ENCODE measurements at places on chromosomes 2 and 18.

- DNase-seq: no peak
These were observed 94.9 kb downstream of the SLC4A3 start for GRCh38 chr2:219722276-219722879.

GRCh38 chr2:20049637-20050036 lies 1.8 kb downstream of the LAPTM4A start:
- DNase-seq: no peak

DNA sequence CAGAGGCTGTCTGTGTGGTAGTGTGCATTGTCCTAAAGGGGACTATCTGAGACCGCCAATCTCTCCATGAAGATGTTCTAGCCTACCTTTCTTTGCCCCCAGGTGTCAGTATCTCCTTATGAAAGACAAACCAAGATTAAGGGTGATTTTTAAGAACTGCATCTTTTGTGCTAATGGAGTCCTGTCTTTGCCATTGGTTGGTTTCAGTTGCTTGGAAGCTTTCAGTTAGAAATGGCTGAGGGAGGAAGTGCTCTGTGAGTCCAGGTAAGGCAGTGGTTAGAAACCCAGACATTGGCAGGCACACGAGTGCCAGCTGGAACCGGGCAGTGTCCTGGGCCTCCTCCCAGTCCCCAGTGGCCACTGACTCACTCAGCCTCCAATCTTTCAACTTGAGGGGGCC lies 111.3 kb downstream of the DOCK10 start:
- DNase-seq: no peak

DNA sequence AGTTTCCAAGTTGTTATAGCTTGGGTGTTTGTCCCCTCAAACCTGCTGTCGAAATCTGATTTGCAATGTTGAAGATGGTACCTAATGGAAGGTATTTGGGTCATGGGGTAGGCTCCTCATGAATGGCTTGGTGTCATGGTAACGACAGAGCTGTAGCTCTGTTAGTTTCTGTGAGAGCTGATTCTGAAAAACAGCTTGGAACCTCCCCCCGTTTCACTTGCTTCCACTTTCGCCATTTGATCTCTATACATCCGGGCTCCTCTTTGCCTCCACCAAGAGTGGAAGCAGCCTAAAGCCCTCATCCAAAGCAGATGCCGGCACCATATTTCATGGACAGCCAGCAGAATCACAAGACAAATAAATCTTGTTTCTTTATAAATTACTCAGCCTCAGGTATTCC lies 1035.1 kb upstream of the SLC39A10 start:
- DNase-seq: no peak

DNA sequence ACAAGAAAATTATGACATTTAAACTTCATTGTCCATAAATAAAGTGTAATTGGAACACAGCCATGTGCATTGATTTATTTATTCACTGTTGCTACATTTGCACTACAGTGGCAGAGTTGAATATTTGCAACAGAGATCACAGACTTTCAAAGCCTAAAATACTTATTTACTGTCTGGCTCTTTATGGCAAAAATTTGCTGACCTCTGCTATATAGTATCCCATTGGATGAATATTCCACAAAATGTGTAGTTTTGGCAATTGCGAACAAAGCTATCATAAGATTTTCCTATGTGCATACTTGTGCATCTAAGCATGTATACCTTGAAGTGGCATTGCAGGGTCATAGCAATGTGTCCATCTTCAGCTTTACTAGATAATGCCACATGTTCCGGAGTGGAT lies 32.1 kb downstream of the CCDC85A start:
- no peak for DNase-seq

DNA sequence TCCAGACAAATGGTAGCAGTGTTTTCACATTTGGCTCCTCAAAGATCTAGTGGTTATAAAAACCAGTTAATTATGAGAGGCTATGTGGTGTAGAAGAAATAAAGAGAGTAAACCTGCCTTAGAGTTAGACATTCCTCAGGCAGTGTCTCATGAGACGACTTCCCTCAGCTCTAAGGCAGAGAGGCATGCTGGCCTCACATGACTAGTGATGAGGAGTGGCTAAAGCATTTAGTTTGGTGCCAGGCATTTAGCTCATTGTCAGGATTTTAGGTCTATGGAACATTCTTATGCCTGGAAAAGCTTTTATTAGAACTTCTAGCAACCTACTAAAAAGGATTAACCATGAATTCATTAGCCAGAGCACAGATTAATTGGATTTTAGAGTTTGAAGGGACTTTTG lies 90.3 kb downstream of the RPRM start:
- DNase-seq: no peak

DNA sequence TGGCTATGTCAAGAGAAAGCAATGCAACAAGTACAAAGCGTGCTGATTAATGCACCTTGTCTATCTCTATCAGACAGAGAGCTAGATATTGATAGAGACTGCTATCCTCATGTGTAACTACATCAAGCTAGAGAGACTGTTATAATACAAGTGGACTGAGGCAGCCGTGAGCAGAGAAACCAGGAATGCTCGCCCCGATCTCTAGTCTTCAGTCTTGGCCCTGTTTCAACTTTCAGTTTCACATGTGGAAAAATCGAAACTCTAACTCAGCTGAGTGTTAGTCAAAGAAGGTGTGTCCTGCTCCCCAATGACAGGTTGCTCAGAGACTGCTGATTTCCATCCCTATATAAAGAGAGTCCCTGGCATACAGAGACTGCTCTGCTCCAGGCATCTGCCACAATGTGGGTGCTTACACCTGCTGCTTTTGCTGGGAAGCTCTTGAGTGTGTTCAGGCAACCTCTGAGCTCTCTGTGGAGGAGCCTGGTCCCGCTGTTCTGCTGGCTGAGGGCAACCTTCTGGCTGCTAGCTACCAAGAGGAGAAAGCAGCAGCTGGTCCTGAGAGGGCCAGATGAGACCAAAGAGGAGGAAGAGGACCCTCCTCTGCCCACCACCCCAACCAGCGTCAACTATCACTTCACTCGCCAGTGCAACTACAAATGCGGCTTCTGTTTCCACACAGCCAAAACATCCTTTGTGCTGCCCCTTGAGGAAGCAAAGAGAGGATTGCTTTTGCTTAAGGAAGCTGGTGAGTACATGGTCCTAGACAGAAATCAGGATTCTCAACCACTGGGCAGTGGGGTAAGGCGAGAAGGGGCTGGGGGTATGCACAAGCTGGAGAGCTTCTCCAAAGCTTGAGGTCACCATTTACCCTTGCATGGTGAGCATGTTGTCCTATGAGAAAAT lies at the start of gene RSAD2:
RSAD2 (plus strand) TSS at position 376 of the 903 bp plus-strand sequence; CDS start at position 400, 24 bp downstream.
- DNase-seq: peak; percentile 16

GRCh38 chr18:79819064-79819967 lies 21.6 kb downstream of the KCNG2 start:
- no peak for DNase-seq

GRCh38 chr2:129780316-129781270 lies 198.9 kb upstream of the RAB6C start:
- no peak for DNase-seq

DNA sequence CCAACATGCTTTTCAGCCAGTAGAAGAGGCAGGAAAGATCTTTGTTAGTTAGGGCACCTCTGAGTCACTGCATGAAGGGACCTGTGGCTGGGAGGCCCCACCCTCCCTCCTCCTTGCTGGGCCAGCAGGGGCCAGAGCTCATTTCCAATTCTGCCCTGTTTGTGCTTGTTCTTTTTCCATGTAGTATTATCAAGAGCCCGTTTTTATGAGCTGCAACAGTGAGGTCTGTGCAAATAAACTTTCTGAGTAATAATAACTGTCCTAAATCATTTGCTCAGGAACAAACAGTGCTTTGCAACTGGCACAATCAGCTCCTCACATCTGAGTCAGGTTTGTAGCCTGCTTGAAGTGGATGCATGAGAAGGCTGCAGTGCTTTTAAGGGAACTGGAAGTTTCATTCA lies 128.0 kb downstream of the ARL4C start:
- DNase-seq: no peak

GRCh38 chr2:17188721-17189120 lies 329.5 kb downstream of the RAD51AP2 start:
- DNase-seq: no peak

GRCh38 chr18:78447211-78447610 lies 532.4 kb upstream of the SALL3 start:
- DNase-seq: no peak

- peak; percentile 14 for DNase-seq
These were observed 66.3 kb upstream of the TCF7L1 start for GRCh38 chr2:85066874-85067351.

- DNase-seq: no peak
These were observed 30.0 kb upstream of the CFAP36 start for GRCh38 chr2:55489467-55490062.

- no peak for DNase-seq
These were observed 79.8 kb downstream of the DTNA start for GRCh38 chr18:34789768-34790344.

DNA sequence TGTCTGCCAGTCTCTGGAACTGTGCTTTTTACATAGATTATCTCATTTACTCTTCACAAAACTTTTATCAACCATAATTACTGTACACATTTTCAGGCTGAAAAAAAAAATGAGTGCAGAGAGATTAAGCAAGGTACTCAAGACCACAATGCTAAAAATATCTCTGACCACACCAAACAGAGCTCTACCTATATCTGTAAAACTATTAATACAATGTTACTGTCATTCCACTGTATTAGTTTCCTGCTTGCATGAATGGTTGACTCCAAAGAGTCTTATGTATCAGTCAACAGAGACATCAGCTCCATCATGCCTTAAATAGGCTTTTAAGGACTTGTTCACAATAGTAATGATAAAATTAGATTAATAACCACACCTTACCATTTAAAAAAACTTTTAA lies 134.7 kb upstream of the CCDC150 start:
- no peak for DNase-seq

GRCh38 chr2:231410293-231411004 lies 14.9 kb downstream of the B3GNT7 start:
- no peak for DNase-seq

DNA sequence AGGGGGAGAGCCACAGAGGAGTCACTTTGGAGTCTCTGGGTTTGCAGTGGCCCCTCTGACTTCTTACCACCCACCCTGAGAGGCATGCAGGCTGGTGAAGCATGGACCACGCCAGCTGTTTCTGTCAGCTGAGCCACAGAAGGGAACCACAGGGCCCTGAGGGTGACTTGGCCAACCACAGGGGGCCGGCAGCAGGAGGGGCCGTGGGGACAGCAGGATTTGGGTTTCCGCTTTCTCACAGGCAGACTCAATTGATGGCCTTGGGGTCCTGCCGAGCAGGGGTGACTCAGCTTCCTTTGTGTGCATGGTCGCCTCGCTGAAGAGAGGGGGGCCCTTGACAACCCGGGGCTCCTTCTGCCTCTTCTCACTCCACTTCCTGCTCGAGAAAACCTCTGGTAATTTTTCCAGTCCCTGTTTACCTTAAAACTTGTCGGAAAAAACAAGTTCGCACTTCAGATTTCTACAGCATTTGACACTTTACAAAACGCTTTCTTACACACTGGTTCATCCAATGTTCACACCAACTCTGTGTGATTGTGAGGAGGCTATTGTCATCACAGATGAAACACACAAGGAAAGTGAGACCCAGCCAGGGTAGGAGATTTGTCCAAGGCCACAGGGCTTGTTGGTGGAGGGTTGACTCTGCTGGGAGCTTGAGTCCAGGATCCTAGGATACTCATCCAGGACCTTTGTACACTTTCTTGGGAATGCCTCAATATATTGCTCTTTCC lies 311.2 kb downstream of the LPIN1 start:
- no peak for DNase-seq

GRCh38 chr2:149597050-149597667 lies 9.6 kb upstream of the MMADHC start:
- DNase-seq: no peak

GRCh38 chr18:24818441-24818840 lies 358.0 kb downstream of the HRH4 start:
- no peak for DNase-seq

DNA sequence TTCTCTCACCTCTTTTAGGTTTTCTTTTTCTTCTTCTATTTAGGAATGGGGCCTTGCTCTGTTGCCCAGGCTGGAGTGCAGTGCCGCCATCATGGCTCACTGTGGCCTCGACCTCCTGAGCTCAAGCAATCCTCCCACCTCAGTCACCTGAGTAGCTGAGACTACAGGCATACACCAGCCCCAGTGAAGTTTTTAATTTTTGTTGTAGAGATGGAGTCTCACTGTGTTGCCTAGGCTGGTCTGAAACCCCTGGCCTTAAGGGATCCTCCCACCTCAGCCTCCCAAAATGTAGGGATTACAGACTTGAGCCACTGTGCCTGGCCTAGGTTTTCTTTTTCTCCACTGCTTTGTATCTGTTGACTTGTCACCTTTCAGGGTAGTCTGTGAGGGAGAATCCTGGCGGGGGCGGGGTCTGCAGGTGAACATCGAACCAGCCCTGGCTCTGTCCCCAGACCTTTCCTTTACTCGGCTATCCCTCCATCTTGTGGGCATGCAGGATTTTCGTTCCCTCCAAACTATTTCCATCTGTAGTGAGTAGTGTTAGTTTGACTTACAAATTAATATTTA lies 21.7 kb downstream of the NCK2 start:
- no peak for DNase-seq

DNA sequence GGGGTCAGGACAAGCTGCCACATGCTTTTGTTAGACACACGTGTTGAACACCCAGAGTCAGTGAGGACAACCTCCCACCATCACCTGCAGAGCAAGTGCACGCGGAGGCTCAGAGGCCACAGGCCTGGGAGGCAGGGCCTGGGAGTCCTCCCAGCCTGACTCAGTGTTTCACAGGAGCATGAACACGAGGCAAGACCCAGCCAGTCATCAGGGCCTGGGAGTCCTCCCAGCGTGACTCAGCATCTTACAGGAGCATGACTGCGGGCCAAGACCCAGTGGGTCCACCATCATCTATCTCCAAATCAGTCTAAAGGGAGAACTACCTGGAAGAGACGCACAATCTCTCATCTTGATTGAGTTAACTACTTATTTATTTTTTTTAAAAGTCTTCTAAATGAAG lies 112.6 kb upstream of the PXDN start:
- DNase-seq: no peak

- peak; percentile 42 for DNase-seq
These were observed 443.3 kb downstream of the SOCS6 start for GRCh38 chr18:70732188-70732587.

- no peak for DNase-seq
These were observed 17.1 kb upstream of the ANKRD62 start for GRCh38 chr18:12076424-12077140.

DNA sequence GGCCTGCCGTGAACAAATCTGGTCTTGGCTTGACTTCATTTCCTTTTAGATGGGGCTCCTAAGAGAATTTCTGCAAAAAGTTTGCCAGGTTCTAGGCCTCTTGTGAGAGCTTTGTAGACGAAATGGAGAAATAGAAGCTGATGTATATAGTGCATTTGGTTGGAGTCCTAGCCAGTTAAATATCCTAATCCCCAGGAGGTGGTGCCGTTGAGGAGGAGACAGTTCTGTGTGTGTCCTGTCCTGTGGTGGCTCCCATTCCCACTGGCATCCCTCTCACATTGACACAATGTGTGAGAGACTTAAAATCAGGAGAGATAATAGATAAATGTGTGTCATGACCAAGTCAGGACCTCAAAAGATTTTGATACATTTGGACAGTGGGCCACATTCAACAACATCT lies 34.6 kb upstream of the DNER start:
- DNase-seq: no peak

GRCh38 chr2:182672466-182673165 lies 43.4 kb upstream of the DNAJC10 start:
- DNase-seq: no peak

GRCh38 chr2:236718207-236718992 lies 148.8 kb downstream of the ACKR3 start:
- no peak for DNase-seq

- DNase-seq: no peak
These were observed 1802.7 kb downstream of the SUCLG1 start for GRCh38 chr2:82656420-82656819.
